ENCODE measurements at places on chromosomes 1 and 21.

DNA sequence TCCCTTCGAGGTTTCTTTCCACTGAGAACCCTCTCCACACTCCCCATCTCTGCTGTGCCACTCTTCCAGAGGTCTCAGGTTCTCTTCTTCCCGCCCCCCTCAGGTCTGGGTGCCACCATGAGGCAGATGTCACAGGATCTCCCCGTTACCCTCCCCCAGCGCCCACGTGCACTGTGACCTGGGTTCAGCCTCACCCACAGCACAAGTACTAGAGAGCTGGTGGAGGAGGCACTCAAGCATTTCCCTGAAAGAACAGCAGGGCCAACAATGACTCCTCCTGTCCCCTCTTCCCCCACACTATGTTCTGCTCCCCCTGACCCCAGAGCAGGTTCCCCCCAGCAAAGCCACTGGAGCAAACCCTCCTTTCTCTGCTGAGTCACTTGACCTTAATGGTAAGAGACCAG, 14.3 kb downstream of the PLEKHA6 start:
- H3K27ac ChIP-seq: no peak overlapping the region
- peaks cover 38% of the 10 kb centered on the region for H3K27me3 ChIP-seq
- no peaks in the 10 kb centered on the region for H3K36me3 ChIP-seq
- H3K4me3 ChIP-seq: no peak overlapping the region
- H3K4me1 ChIP-seq: no peaks in the 10 kb centered on the region
- no peak for DNase-seq

DNA sequence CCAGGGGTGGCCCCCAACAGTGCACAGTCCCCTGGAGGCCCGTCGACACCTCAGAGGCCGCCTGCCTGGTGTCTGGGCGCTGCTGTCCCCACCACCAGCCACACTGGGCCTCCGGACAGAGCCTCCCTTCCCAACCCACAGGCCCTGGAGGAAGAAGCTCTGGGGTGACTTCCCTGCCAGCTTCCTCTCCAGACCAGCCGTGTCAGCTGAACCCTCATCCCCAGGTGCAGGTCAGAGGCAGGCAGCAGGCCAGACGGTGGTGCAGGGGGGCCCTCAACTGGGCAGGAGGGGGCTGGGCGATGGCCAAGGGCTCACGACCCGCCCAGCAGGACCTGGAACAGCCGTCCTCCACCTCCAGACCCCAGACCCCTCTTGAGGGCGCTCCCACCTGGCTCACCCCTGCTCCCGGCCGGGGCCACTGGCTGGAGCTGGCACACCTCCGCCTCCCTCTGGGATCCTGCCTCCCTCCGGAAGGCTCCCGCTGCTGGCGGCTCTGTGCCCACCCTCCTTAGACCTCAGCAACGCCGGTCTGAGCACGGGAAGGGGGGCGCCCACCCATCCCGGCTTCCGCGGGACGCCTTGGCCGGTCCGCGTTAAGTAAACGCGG, 520 bp downstream of the TNFRSF18 start:
- no peak overlapping the region for H3K27ac ChIP-seq
- DNase-seq: no peak
- no peaks in the 10 kb centered on the region for H3K36me3 ChIP-seq
- H3K4me1 ChIP-seq: peaks cover 10% of the 10 kb centered on the region
- H3K27me3 ChIP-seq: peaks cover 4% of the 10 kb centered on the region

DNA sequence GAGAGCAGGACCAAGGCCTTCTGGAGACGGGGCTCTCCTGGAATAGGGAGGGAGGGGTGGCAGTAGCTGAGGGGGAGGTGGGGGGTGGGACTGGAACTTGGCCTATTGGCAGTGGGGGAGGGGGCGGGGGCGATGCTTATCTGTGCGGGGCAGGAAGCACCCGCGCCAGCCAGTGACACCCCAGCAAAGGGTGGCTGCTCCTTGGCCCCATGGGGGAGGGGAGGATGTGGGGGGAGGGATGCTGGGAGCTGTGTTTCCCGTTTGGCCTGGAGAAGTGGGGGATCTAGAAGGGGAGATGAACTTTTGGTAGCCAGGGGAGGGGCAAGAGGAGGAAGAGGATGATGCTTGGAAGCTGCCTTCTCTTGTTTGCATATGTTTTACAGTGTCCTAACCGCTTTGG, 11.0 kb downstream of the ZBTB7B start:
- H3K27ac ChIP-seq: no peak overlapping the region
- peaks cover 20% of the 10 kb centered on the region for H3K4me1 ChIP-seq
- peak; percentile 32 for DNase-seq
- peaks cover 16% of the 10 kb centered on the region for H3K27me3 ChIP-seq
- no peak overlapping the region for H3K4me3 ChIP-seq

DNA sequence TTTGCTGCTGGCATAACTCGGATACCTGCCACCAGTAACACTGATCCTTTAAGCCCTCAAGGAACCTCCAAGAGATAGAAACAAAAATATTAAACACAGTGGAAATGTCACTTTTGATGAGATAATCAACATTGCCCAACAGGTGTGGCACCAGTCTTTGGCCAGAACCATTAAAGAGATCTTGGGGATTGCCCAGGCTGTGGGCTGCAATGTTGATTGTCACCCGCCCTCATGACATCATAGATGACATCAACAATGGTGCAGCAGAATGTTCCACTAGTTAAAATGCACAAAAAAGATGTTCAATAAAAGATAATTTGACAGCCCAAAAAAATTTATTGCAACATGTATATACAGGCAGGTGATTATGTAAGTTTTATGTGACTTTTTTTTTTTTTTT, 20.2 kb upstream of the ZMYM1 start:
- no peaks in the 10 kb centered on the region for H3K4me1 ChIP-seq
- no peak overlapping the region for H3K27ac ChIP-seq
- no peak overlapping the region for H3K4me3 ChIP-seq
- no peaks in the 10 kb centered on the region for H3K36me3 ChIP-seq

DNA sequence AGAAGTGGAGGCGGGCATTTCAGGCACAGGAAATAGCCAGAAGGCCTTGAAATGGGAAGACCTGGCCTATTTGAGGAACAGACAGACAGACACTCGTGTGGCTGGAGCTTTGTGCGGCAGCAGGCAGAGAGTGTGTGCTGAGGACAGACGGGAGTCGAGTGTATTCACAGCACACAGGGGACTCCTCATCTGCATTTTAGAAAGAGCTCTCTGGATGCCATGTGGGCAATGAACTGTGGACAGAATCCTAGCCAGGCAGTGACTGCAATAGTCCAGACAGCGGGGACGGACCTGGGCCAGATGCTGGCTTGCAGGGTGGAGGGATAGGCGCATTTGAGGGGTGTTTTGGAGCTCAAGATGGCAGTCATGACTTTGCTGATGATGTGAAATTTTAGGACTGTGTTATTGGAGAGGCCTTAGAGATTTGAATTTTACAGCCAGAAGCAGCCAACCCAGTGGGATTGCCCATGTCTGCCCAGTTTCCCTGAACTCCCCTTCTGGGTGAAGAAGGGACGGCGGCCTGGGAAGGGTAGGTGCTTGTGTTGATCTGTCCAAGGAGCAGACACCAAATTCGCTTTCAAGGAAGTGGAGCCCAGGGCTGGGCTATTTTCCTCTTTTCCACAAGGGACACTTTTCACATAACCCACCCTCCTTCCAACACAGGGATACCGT, 43.7 kb downstream of the CHAF1B start:
- H3K36me3 ChIP-seq: no peaks in the 10 kb centered on the region
- H3K27ac ChIP-seq: no peak overlapping the region
- DNase-seq: no peak
- H3K27me3 ChIP-seq: no peaks in the 10 kb centered on the region

- H3K27me3 ChIP-seq: no peaks in the 10 kb centered on the region
- no peak for DNase-seq
- H3K4me1 ChIP-seq: no peaks in the 10 kb centered on the region
- H3K36me3 ChIP-seq: no peaks in the 10 kb centered on the region
Measured at GRCh38 chr1:45945426-45945825, 142.0 kb downstream of the MAST2 start.

Data from DND-41 (cell line).